ENCODE measurements at places on chromosomes 5 and 9.

DNA sequence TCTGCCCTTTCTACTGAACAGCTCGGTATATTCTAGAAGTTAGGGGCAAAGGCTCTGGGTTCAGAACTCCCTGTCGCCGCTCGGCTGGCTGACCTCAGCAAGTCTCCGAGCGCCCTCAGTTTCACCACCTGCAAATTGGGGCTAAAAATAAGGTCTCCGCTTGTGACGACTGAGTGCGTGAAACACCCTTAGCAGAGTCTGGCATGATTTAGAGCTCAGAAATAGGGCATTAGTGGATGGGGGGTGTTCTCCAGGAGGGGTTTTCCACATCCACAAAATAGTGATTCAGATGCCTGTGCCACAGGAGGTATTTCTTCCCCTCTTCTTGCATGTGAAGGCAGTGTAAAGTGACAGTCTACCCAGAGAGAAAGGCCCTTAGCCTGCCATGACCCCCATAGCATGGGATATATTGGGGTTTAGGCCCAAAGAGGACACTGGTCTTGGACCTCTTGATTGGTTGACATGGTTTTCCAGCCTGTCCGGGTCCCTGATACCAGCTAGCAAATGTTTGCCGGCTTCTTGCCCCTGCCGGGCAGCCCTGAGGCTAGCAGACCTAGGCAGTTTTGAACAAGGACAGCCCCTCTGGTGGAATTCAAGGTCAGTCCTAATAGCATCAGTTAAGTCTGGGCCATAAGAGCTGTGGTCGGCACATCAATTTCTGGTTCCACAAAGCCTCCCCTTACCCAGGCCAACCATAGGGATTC, 1.4 kb downstream of the ERGIC1 start:
- no peak for DNase-seq

- DNase-seq, result no peak
Observed at GRCh38 chr9:21392270-21392669, 7.1 kb upstream of the IFNA2 start.

- DNase-seq, result no peak
Observed at GRCh38 chr5:100479079-100479688, 56.0 kb upstream of the FAM174A start.

DNA sequence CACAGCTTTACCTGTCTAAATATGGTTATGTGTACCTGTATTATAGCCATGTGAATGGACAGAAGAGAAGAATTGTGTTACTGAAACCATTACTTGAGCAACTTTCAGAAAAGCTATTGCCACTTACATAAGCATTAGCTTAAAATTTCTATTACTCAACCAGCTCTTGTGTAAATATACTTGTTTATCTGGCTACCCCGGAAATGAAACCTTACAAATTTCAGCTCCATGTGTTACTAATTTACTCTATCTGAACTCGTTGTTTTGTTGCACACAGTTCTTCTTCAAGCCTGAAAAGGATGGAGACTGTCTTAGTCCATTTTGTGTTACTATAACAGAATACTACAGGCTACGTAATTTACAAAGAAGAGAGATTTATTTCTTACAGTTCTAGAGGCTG, 22.5 kb upstream of the ADAMTSL1 start:
- no peak for DNase-seq

DNA sequence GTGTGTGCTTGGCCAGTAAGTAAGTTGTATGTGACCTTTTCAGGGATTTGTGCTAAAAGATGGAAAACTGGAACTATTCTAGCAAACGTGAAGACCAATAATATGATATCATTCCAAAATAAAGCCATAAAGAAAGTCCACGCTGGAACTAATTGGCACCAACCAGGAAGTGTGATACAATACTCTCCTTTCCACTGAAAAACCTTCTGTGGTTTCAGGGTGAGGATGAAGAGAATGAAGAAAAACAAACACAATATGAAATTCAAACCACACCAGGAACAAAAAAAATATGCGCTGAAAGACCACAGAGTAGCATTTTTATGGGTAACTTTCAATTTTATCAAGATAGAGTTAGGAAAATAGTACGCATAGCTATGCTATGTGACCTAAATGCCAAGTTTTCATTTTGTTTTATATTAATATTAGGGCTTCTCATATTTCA, 105.8 kb downstream of the EFNA5 start:
- no peak for DNase-seq

GRCh38 chr5:169602535-169602934, 19.0 kb downstream of the SPDL1 start:
- DNase-seq, result no peak

GRCh38 chr9:22009506-22009867, 382 bp upstream of the CDKN2B start:
- no peak for DNase-seq

DNA sequence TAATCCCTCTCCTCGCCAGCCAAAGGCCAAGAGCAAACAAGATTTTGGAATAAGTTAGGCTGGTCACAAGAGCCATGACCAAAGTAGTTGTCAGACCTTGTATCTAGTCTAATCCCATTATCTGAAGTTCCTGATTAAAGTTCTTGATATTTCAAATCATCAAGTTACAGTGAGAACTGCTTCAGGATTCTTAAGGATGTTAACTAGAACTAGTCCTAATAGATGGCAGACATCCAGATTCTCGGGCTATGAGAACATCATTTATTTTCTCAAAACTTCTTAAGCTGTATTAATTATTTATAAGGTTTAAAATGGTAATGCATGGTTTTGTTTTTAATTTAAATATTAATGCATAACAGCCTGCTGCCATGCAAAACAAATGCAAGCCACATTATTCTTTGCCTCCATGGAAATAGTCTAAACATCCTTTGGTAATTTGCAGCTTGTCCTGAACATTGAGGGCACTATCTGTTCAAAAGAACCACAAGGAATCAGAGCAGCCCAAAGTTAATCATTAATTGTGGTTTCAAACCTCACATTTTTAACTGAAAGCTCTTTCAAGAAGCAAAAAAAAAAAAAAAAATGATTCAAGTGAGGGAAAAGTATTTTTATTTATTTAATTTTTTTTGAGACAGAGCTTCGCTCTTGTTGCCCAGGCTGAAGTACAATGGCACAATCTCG, 95.1 kb downstream of the TTC39B start:
- no peak for DNase-seq

- no peak for DNase-seq
Observed at GRCh38 chr9:109017493-109017892, 4.2 kb upstream of the CTNNAL1 start.

DNA sequence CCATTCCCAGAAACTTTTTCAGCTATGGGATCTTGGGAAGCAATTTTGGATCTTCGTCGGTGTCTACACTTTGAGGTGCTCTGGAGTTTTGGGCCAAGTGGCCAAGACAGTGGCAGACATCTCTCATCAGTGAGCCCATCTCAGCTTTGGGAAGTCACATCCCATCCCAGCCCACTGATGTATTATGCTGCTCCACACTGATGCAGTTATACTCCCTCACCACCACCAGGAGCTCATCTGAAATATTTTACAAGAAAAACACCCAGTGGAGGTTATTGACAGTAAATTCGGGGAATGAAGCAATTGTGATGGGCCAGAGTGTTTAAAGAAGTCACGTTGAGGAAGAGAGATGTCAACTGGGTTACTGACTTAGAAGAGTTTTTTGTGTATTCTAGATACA, 378.0 kb downstream of the KDM4C start:
- no peak for DNase-seq

DNA sequence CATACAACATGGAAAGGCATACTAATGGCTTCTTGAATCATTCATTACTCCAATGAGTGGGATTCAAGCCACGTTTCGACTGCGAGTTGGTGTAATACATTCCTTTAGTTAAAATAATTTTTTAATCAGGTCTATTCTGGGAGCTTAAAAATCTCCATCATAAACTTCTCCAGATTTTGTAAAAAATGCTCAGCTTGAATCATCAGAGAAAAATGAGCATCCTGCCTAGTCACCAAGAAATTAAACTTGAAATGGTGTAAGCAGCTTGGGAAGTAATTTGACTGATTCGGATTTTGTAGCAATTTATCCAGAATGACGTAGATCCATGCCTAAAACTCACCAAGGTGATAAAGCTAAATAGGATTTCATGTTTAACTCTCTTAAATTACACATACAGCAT, 165.7 kb downstream of the SLCO4C1 start:
- no peak for DNase-seq

- DNase-seq, result no peak
Observed at GRCh38 chr5:15516486-15516885, 16.5 kb downstream of the FBXL7 start.

DNA sequence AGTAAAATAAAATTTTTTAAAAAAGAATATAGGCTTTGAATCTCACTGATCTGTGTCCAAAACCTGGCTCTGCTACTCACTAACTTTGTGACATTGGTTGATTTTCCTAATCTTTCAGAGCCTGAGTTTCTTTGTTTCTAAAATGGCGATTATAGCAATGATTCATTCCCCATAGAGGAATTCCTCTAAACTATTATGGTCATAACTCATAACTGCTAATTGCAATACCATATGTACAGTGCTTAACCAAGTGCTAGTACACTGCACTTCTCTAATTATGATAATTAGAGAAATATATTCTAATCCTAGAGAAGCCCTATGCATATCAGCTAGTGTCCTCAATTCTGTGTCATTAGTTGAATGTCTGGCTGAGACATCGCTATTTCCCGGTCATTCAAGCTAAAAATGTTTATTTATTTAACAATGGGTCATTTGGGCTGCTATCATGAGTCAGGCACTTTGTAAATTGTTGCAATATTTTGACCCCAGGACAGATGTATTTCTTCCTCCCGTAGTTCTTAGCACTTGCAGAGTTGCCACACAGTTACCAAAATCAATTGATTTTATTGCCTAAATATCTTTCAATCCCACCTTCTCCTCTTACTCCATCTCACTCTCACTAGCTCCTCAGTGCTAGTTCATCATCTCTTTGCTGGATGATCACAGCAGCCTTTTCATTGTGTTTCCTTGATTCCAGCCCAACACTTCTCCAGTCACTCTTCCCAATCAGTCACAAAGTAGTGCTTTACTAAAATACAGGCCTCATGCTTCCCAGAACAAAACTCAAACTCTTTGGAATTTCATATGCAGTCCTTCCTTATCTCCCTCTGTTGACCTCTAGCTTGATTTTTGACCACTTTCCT, 200.9 kb upstream of the PAPPA start:
- no peak for DNase-seq

DNA sequence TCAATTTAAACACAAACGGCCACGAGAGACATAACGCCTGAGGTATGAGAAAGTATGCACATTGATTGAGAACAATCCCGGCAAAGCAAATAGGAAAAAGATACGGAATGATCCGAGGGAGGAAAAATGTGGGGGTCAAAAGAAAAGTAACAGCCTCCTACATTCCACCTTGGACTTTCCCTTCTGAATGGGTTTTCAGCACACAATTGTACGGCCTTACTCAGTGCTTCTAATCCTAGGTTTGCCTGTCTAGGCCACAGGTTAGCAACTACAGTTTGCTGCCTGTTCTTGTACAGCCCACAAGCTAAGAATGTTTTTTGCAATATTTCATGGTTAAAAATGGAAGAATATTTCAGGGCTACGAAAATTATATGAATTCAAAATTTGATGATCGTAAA, 46.2 kb upstream of the RNF20 start:
- no peak for DNase-seq
